ENCODE measurements at places on chromosomes 2 and 18.
A peak's percentile ranks its signal among the peaks of the same experiment; 100 is the strongest.

DNA sequence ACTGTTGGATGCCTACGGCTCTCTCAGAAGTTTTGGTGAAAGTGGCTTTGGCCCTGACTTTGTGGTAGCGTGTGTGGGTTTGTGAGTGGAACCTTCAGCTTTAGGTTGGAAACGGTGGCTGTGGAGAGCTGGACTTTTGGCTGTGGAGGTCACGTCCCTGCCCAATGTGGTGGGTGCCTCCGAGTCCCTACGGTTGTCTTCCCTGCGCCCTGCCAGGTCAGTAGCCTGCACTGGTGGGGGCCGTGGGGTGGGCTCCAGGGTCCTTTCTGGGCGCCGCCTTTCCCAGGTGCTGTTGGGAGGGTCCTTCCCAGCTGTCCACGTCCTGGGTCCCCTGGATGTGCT lies 11.1 kb downstream of the COLEC11 start:
- no peak for DNase-seq

DNA sequence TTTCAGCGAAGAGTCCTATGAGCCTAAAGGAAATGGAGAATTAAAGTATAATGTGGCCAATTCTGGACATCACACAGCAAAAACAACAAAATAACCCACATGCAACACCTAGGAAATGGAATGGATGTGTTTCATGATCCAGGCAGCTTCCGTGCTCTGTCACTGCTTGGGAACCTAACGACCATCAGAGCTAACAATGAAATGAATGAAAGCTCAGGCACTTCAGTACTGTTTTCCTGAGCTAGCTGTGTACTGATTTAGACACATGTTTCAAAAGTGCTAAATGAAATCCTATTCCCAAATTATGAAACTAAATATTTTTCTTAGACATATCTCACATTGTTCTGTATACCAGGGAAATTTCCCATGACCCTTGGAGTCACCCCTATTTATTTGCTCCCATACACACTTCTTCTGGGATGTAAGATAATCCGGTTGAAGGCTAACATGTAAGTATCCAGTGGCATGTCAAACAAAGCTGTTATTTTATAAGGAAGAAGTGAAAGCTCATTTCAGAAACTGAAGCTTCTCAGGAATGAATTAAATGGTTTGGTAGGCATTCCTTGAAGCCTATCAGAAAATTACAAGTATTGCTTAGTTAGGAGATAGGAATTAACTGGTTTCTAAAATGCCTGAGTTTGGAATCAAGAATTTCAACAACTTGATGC lies 108.5 kb upstream of the RND3 start:
- no peak for DNase-seq

GRCh38 chr18:11842562-11842961 lies 8.7 kb upstream of the CHMP1B start:
- DNase-seq = no peak

DNA sequence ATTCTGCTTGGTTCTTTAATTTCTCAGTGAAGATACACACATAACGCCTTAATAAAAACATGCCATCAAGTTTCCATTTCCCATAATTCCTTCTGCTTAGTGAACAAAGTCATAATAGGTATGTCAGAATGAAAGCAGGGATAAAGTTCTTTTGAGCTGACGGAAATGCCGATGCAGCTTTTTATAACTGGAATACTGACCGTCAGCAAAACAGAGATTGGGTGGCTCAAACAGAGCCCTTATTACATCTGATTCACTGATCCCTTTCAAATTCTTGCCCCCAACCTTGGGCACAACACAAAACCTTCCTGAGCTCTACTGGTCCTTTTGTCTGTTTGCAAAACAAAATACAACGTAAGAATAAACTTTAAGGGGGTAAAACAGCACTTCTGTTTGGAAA lies 140.4 kb downstream of the CDH2 start:
- no peak for DNase-seq

DNA sequence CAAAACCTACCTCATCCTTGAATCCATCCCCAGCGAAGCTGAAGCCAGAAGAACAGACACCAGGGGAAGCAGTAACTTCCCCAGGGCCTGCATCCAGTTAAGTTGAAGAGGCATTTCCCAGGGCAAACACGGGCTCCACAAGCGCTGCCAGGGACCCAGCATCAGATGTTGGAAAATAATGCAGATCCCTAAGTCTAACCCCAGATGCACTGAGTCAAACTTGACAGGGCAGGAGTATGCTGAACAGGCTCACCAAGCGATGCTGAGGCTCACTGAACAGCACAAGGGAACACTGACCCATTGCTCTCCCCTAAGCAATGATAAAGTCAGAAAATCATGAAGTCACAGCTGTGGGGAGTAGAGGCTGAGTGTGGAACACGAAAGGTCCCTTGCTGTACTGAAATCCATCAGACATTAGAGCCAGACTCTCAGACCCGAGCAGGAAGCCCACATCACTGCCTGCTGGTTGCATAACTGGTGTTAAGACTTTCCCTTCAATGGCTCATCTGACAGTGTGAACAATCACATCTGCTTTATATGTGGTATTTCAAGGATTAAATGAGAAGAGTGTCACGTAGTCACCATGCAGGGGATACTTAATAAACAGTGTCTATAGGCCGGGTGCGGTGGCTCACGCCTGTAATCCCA lies 36.2 kb downstream of the TNS1 start:
- DNase-seq = no peak

GRCh38 chr18:55185391-55185790 lies 226.1 kb upstream of the CCDC68 start:
- no peak for DNase-seq

DNA sequence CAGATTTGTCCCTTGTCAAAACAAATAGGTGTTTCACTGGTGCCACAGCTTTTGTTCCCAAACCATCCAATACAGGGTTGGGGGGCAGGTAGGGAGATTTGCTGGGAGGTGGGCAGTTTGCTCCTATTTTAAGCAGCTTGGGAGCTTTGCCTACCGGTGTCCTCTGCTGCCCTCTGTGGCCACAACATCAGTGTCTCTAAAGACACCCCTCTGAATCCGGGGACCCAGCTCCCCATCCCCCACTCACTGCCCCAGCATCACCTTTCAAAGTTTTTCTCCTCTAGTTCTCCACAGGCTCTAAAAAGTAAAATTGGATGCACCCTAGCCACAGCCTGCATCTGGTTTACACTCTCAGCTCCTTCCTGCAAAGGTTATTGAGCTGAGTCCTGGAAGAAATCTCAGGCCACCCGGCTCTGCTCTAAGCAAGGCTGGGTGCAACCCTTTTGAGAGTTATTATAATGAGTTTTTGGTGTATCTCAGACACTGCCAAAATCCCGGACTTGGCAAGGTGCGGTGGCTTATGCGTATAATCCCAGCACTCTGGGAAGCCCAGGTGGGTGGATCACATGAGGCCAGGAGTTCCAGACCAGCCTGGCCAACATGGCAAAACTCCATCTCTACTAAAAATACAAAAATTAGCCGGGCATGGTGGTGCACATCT lies 2.9 kb upstream of the EPAS1 start:
- no peak for DNase-seq

GRCh38 chr2:230060672-230061293 lies 7.9 kb downstream of the SLC16A14 start:
- DNase-seq = no peak

GRCh38 chr2:225270861-225271260 lies 128.6 kb upstream of the NYAP2 start:
- DNase-seq = peak; percentile 60

- no peak for DNase-seq
Measured at GRCh38 chr2:118077636-118078247, 10.5 kb upstream of the INSIG2 start.

DNA sequence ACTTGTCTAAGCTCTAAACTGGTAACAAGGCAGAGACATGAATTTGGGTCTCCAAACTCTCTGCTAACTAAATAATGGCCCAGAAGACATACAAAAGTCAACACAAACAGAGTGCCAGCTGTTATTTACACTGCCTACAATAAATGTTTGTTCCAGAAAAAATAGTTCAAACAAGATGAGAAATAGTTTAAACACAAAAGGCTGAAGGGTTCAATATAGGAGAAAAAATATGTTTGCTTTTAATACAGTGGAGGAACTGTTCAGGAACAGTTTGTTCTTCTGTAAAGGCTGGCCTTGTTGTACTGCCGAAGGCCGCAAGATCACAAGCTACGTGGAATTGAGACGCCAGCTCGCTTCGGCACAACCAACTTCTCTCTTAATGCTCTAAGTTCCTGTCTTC lies 74.6 kb downstream of the AFF3 start:
- DNase-seq = no peak

DNA sequence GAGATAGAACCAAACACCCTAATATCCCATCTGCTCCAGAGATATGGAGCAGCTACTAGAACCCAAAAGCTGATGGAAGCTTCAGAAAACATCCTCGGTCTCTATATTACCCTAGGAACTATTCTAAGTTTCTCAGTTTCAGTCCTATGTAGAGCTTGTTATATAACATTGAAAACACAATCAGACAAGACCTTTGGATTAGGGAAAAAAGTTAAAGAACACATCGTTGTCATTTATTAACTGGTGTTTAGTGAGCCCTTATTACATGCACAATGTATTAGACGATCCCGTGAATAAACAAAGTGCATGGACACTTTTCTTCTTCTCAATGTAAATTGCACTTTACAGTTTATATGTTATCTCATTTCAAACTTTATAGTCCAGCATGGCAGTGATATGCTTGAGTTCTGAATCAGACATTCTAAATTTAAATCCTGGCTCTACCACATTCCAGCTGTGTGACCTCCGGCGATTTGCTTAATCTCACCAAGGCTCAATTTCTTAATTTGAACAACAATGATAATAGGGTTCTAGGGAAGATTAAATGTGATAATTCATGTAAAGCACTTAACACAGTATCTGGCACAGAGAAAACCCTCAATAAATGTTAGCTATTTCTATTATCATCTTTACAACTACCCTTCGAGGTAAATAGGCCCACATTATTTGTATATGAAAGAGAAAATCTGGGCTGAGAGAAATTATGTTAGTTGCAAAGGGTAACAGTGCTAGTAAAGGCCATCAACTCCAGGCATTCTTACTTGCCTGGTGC lies 83.6 kb upstream of the PIK3C3 start:
- no peak for DNase-seq

GRCh38 chr2:69907216-69907615 lies 7.7 kb upstream of the MXD1 start:
- DNase-seq = no peak

DNA sequence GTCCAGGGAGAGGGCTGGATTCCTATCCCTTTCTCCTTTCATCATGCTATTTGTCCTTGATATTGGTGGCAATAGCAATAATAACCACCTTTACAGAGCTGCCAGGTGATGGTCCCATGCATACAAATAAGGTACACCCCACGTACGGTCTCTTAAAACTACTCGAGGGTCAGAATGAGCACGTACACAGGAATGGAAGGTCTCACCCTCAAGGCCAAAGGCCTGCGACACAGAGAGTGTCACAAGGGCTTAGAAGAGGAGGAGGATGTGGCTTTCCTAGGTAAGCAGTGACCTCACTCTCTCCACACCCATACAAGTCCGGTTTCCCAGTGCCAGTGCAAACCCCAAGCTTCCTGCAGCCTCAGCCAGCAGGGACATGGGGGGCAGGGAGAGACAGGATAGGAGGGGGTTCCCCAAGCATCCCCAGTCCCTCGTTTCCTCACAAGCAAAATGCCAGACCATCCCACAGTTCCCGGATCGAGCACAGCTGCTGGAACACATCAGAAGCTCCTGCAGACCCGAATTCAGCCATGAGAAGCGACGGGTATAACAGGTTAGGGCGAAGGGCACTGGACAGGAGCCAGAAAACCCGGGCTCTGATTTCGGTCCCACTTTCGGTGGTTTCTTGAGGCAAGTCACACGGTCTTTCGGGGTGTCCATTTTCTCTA lies 49.2 kb downstream of the PLB1 start:
- DNase-seq = no peak

- no peak for DNase-seq
Measured at GRCh38 chr2:239689985-239690384, 289.2 kb upstream of the HDAC4 start.

DNA sequence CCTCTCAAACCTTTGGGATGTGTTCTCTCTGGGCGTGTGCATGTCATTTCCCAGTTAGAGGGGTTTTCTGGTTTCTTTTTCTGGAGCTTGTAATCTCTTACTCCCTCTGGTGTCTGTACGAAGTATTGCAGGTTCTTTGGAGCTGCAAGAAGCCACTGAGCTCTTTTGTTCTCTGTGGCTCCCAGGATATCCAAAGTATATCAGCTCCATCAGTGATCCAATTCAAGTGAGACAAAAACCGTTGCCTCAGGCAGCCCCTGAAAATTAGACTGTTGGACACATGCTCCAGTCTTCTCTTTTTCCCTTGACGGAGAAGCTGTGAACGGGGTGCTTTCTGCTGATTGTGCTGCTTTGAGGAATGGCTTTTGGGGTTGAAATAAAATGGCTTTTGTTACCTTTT lies 59.0 kb upstream of the LDLRAD4 start:
- peak; percentile 15 for DNase-seq

- DNase-seq = no peak
Measured at GRCh38 chr2:238286987-238287736, 1.2 kb downstream of the PER2 start.

GRCh38 chr2:31163011-31163539 lies 24.8 kb upstream of the GALNT14 start:
- DNase-seq = no peak

DNA sequence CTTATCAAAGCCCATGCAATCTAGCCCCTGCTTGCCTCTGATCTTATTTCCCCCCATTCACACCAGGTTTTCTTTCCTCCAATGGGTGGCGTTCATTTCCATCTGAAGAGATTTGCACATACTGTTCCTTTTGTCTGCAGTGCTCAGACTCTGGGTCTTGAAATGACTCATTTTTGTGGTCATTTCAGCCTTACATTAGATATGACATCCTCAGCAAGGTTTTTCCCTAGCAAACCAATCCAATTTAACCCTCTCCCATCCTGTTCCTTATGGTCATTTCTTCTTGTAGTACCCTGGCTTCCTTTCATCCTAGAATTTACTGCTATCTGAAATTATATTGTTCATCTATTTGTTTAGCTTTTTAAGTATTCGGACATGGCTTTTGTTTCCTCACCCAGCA lies 42.5 kb upstream of the SCN1A start:
- no peak for DNase-seq

GRCh38 chr2:152452256-152452973 lies 117.4 kb downstream of the FMNL2 start:
- DNase-seq = no peak

DNA sequence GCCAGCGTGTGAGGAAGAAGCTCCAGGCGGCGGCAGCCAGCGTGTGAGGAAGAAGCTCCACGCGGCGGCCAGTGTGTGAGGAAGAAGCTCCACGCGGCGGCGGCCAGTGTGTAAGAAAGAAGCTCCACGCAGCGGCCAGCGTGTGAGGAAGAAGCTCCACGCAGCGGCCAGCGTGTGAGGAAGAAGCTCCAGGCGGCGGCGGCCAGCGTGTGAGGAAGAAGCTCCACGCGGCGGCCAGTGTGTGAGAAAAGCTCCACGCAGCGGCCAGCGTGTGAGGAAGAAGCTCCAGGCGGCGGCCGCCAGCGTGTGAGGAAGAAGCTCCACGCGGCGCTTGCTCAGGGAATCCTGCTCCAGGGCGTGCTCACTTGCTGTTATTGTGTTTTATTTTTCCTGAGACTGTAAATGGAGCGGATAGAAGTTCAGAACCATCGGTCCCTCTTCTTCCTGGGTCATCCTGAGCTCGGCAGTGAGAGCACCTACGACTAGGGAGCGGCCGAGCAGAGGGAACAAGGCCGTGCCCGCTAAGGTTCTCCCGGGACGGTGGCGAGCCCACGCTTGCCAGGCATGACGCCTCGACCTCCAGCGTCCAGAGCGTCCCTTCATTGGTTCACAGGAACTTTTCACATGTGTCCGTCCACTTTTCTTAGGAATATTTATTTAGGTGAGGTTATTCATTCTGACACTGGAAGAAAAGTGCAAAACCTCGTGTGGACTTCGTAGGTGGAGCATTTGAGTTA lies 94.2 kb downstream of the TMEM18 start:
- no peak for DNase-seq

GRCh38 chr2:108588070-108588668 lies 53.9 kb downstream of the LIMS1 start:
- no peak for DNase-seq
